Left lung (tissue), 14 donors: ENCODE measurements at places on chromosomes 16 and 17. TPM values are rescaled to one million over a fixed set of nuclear protein-coding genes. Genes with fewer than 3 reads are reported as not detected.

C1QTNF8 gene
- not detected for polyA plus RNA-seq

C17orf78 gene
- polyA plus RNA-seq = 0.45 TPM

CTRB2 gene
- polyA plus RNA-seq = 0.14 TPM

KRTAP16-1 gene
- not detected for polyA plus RNA-seq

KRTAP4-3 gene
- polyA plus RNA-seq = not detected

KRT17 gene
- polyA plus RNA-seq = 4.7 TPM

NHLRC4 gene
- 3.1 TPM for polyA plus RNA-seq

SPATA22 gene
- polyA plus RNA-seq = not detected

ABCA9 gene
- 9.2 TPM for polyA plus RNA-seq

RASD1 gene
- polyA plus RNA-seq = 3.3 TPM

DNA sequence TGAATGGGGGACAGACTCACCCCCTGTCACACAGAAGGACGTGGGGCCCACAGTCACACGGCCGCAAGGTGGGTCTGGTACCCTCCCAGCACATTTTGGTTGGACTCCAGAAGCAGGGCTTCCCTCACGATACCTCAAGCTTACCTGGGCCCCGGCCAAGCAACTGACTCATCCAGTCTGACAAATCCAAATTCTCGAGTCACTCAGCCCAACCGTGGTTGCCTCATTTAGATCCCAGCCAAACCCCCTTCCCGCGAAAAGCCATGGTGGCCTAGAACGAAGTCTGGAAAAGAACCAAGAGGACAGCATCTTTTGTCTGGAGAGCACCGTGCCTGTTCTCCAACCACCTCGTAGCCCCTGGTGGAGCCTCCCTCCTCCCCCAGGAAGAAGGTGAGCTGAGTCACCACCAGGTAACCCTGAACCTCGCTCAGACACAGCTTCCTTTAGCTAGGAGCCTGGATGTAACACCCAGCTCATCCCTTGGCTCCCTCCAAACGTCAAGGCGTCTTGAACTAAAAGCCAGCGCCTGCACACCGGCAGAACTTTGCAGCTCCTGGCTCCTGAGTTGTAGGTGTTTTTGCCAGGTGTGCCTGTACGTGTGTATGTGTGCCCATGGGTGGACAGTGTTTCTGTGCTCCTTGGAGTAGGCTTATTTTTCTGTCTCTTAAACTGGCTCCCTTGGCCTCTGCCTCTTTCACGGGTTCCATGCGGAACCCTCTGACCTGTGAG is 78.9 kb downstream of the CMIP start:
- no peak for DNase-seq

DNA sequence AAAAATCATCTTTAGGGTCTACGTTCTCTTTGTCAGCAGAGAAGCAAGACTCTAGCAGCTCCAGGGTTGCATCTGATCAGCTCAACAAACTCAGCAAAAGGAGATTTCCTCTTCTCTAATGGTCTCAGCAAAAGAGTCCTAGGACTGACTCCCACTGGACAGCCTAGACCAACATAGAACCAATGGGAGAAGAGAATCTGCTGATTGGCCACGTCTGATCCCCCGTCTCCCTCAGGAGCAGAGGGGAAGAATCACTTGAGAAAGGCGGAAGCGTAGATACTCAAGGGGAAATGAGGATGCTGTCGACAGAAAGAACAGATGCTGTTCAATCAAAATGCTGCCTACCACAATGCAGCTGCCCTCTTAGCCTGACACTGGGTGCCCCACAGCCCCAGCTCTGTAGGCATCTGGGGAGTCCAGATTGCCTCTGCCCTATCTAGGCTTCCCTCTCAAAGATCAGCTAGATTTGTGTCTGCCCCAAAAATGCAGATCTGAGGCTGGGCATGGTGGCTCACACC is 31.5 kb upstream of the EMP2 start:
- DNase-seq = no peak

GRCh38 chr16:22008215-22009059 is 526 bp downstream of the MOSMO start:
- no peak for DNase-seq

- DNase-seq = no peak
Measured at GRCh38 chr16:72104905-72105304, 11.3 kb downstream of the DHX38 start.

- DNase-seq = no peak
Measured at GRCh38 chr17:77677211-77677610, 281.3 kb upstream of the TNRC6C start.

DNA sequence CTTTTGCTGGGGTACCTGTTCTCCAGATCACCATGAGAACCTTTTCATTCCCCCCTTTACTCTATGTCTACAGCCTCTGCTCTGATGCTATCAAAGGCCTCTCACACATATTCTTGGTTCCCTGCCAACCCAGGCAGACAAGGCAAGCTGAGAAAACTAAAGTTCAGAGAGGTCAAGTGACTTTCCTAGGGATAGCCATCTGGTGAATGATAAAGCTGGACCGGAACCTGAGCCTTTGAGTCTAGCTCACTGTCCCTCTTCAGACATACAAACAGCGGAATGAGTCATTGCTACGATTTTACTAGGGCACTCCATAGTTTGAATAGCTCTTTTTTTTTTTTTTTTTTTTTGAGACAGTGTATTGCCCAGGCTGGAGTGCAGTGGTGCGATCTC is 73.3 kb downstream of the XYLT1 start:
- DNase-seq = no peak

DNA sequence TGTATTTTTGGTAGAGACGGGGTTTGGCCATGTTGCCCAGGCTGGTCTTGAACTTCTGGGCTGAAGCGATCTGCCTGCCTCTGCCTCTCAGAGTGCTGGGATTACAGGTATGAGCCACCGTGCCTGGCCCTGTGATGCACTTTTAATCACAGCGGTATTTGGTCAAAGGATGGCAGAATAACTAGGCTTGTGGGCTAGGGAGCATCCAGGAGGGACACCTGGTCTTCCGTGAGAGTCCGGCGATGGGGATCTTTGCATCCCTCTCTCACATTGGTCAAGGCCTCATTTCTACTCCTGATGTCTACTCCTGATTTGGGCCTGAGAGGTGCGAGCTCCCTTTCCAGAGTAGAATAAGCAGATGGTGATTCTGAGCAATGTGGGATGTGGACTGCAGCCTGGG is 257.9 kb upstream of the CACNG5 start:
- no peak for DNase-seq

- DNase-seq = no peak
Measured at GRCh38 chr16:78523212-78523985, 423.9 kb downstream of the WWOX start.

DNA sequence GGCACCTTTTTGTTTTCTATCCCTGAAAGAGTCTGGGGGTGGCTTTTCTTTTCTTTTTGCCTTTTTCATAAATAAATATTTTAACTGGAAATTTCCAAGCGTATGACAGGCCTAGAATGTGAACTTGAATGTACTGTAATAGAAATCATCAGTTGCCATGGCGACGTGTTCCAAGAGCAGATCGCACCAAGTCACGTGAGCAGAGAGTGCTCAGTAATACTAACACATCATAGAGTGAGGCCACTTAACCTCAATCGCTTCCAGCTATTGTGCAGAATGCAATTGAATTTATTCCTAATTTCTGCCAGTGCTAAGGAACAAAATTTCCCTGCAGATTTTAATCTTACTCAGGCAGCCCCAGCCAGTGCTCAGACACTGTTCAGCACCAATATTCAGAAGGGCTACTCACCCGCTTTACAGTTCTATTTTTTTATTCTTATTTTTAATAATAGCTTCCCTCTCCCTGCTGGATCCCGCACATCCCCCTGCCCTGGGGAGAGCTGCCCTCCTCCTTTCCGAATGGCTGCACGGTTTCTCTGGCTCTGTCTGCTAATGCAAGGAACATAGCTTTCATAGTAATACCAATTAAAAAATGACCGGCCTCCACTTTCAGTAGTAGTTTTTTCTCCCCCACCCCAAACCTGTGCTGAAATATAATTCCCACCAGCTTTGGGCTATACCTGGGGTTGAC is 26.2 kb upstream of the PMFBP1 start:
- DNase-seq = peak; percentile 87

DNA sequence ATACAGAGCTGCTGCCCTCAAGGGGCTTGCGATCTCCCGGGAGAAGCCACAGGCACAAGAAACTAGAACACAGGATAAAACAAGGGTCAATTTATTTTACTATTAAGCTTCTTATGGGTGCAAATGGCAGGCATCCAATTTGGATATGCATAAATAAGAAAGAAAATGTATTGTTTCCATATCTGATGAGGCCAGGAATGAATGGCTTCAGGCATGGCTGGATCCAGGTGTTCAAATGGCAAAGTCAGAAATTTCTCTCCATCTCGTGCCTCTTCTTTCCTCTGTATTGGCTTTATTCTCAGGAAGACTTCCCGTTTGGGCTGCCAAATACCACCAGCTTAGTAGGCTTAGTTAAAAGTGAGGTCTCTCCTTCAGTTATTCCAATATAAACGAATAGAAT is 43.1 kb downstream of the SCNN1B start:
- DNase-seq = no peak

DNA sequence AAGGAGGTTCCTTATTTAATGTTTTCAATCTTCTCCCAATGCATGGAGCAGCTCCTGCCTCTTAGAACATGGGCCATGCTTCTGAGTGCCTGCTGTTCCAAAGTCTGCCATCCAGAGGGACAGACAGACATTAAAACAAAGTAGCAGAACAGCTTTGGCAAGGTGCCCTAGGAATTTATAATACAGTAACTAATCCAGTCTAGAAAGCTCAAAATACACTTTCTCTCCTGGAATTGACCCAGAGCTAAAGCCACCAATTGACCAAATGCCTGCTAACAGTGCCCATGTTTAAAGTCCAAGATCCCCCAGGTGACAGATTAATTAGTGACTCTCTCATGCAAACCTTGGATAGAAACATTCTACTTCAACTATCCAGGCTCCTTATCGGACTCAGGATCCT is 11.1 kb upstream of the CHRNE start:
- no peak for DNase-seq

GRCh38 chr17:36885771-36886377 is 51.4 kb upstream of the LHX1 start:
- no peak for DNase-seq

DNA sequence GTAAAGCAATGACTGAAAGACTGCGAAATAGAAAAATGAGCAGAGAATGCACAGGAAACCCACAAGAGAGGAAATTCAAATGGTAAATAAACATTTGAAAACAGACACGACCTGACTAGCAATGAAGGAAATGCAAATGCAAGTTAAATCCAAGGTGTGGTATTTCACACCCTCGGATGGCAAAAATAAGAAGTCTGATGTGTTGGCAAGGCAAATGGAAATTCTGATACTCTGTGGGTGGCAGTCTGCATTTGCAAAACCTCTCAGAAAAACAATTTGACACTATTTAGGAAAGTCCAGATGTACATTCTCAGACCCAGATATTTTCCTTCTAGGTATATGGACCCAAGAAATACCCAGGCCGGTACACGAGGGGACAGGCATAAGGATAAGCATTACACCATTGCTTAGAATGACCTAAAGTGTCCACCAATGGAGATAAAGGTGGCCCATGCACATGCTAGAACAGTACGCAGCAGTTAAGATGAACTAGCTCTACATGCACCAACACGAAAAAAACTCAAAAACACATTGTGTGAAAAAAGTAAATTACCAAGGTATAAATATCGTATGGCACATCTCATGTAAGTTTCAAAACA is 116.7 kb downstream of the GAS7 start:
- DNase-seq = no peak
